ENCODE measurements at places on chromosomes 16 and 17. TPM values are rescaled to one million over a fixed set of nuclear protein-coding genes. Genes with fewer than 3 reads are reported as not detected.

GRCh38 chr17:48002916-48003416 lies 32.1 kb downstream of the CDK5RAP3 start:
- H3K4me1 ChIP-seq = peaks cover 54% of the 10 kb centered on the region
- H3K27ac ChIP-seq = peak overlapping the region; percentile 97
- peak overlapping the region; percentile 29 for H3K4me3 ChIP-seq
- no peaks in the 10 kb centered on the region for H3K27me3 ChIP-seq

DNA sequence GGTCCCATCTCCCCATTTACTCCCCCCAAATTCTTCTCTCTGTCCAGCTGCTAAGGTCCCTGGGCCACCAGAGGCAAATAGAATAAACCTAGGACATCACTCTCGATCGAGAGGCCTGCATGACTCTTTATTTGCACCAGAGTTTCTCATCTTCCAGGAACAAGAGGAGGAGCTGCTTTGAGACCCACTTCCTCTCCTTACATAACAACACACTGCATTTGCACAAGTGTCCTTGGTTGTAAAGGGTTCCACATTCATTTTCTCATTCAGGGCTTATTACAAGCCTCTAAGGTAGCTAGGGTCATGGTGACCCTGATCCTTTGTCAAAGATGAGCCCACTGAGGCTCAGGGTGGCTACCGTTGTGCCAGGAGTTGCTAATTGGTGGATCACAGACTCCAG lies 38.1 kb upstream of the RHOT1 start:
- H3K36me3 ChIP-seq = no peaks in the 10 kb centered on the region
- H3K27ac ChIP-seq = no peak overlapping the region
- no peak for DNase-seq

- peak overlapping the region; percentile 60 for H3K4me3 ChIP-seq
- peaks cover 44% of the 10 kb centered on the region for H3K4me1 ChIP-seq
- H3K36me3 ChIP-seq = no peaks in the 10 kb centered on the region
- no peaks in the 10 kb centered on the region for H3K27me3 ChIP-seq
- peak overlapping the region; percentile 46 for H3K27ac ChIP-seq
Measured at GRCh38 chr17:2397247-2398171, 3.4 kb downstream of the MNT start.

GRCh38 chr17:64063766-64064224 lies 43.4 kb upstream of the ICAM2 start:
- H3K36me3 ChIP-seq = peaks cover 15% of the 10 kb centered on the region
- no peak overlapping the region for H3K4me3 ChIP-seq
- DNase-seq = peak; percentile 40
- peaks cover 21% of the 10 kb centered on the region for H3K4me1 ChIP-seq
- no peak overlapping the region for H3K27ac ChIP-seq

Gene SGCA
- not detected for total RNA-seq

Gene XYLT1
- total RNA-seq = not detected

Gene TBC1D3H
- total RNA-seq = not detected

Gene NLRP1
- total RNA-seq = 1.8 TPM

All from PC-3 (cell line).